ENCODE measurements at places on chromosomes 6 and 20. TPM values are rescaled to one million over a fixed set of nuclear protein-coding genes. Genes with fewer than 3 reads are reported as not detected.

GABRR2 gene
- 0.12 TPM for polyA plus RNA-seq

NOX3 gene
- polyA plus RNA-seq = not detected

MRPL18 gene
- 74.1 TPM for polyA plus RNA-seq

PLTP gene
- polyA plus RNA-seq = 26.3 TPM

CABLES2 gene
- 2.2 TPM for polyA plus RNA-seq

DLK2 gene
- polyA plus RNA-seq = 31.6 TPM

RFX6 gene
- polyA plus RNA-seq = not detected

ADGRF5 gene
- polyA plus RNA-seq = 0.01 TPM

ME1 gene
- 16.7 TPM for polyA plus RNA-seq

BTBD9 gene
- 4.6 TPM for polyA plus RNA-seq

FAM162B gene
- polyA plus RNA-seq = not detected

NMBR gene
- polyA plus RNA-seq = not detected

CDH26 gene
- 1.1 TPM for polyA plus RNA-seq

TPD52L2 gene
- 177 TPM for polyA plus RNA-seq

HDGFL1 gene
- not detected for polyA plus RNA-seq

OR2J3 gene
- polyA plus RNA-seq = not detected

TMEM151B gene
- polyA plus RNA-seq = not detected

SLC22A16 gene
- not detected for polyA plus RNA-seq

PAQR8 gene
- polyA plus RNA-seq = 0.80 TPM

SOBP gene
- polyA plus RNA-seq = not detected

CD24 gene
- polyA plus RNA-seq = 372 TPM

MEP1A gene
- polyA plus RNA-seq = 0.05 TPM

PRPF6 gene
- 32.8 TPM for polyA plus RNA-seq

TCF15 gene
- not detected for polyA plus RNA-seq

KCNB1 gene
- polyA plus RNA-seq = 0.03 TPM

ADGB gene
- polyA plus RNA-seq = not detected

NHLRC1 gene
- polyA plus RNA-seq = 1.2 TPM

CALHM5 gene
- polyA plus RNA-seq = 0.94 TPM

All from keratinocyte (primary cell).